Glutamatergic neuron (in vitro differentiated cells): ENCODE measurements at places on chromosomes 1 and 21. TPM values are rescaled to one million over a fixed set of nuclear protein-coding genes. Genes with fewer than 3 reads are reported as not detected.

- no peak for DNase-seq
- no peak overlapping the region for H3K27ac ChIP-seq
- peaks cover 8% of the 10 kb centered on the region for H3K36me3 ChIP-seq
- H3K4me1 ChIP-seq, result no peaks in the 10 kb centered on the region
Observed at GRCh38 chr1:19946971-19947370, 23.6 kb upstream of the PLA2G2E start.

GRCh38 chr1:46242918-46243317 is 4.6 kb upstream of the RAD54L start:
- no peaks in the 10 kb centered on the region for H3K4me1 ChIP-seq
- peaks cover 13% of the 10 kb centered on the region for H3K36me3 ChIP-seq
- DNase-seq, result no peak
- H3K27me3 ChIP-seq, result no peaks in the 10 kb centered on the region

- H3K4me3 ChIP-seq, result no peak overlapping the region
- H3K36me3 ChIP-seq, result no peaks in the 10 kb centered on the region
- DNase-seq, result no peak
- no peaks in the 10 kb centered on the region for H3K4me1 ChIP-seq
Observed at GRCh38 chr1:231515748-231516147, 12.7 kb upstream of the TSNAX start.

DNA sequence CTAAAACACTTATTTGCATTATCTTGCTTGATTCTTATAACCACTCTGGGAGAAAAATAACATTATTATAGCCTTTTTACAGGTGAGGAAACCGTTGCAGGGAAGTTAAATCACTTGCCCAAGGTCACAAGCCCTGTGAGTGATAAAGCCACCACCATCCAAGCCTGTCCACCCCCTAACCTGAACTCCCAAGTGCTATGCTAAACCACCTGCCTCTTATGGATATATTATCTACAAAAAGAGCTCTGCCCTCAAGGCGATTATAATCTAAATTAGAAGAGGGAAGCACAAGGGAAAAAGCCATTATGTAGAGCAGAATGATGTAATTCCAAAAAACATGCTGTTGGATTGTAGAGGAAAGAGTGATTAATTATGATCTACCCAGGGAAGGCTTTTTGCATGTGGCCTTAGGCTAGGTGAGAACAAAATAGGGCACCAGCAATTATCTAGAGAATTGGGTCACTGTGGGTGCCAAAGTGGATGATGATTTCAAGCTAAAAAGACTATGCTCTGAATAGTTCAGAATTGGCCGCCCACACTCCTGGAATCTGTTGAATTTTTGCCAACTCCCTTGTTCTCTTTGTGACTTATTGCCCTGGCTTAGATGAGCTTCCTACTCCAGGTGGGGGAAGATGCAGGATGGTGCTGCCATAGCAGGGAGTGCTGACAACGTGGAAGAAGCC is 205.3 kb downstream of the FGGY start:
- H3K4me1 ChIP-seq, result peaks cover 4% of the 10 kb centered on the region
- DNase-seq, result no peak

DNA sequence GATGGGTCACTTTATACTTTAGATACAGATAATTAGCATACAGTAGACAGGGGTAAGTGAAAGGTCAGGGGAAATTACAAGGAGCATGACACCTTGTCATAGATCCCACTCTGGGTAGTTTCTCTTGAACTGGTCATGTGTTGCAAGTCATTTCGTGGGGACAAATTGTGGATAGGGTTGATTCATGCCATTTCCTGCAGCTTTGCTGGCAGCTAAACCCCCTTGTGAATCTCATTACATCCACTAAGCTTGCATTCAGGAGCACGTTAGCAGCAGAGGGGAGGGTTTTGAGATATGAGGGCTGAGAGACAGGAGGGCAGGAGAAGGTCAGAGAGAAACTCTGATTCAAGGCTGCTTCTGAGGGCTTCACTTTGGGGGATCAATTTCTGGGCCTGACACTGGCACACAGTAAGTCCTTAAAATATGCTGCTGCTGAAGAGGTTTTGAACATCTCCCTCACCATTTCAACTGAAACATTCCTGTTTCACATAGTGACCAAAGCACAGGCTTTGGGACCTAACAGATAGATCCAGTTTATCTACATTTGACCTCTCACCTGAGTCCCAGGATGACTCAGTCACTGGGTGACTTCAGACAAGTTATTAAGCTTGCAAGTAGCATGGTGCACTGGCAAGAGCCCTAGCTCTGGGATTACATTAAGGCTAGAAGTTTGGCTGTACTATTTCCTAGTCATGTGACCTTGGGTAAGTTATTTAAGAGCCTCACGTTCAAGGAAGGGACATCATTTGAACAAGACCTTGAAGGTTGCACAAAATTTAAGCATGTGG is 206.0 kb upstream of the USP24 start:
- DNase-seq, result no peak
- H3K27me3 ChIP-seq, result no peaks in the 10 kb centered on the region
- H3K4me3 ChIP-seq, result no peak overlapping the region
- no peak overlapping the region for H3K27ac ChIP-seq
- H3K4me1 ChIP-seq, result no peaks in the 10 kb centered on the region

- H3K27me3 ChIP-seq, result no peaks in the 10 kb centered on the region
- no peaks in the 10 kb centered on the region for H3K4me1 ChIP-seq
- no peaks in the 10 kb centered on the region for H3K36me3 ChIP-seq
- DNase-seq, result no peak
Observed at GRCh38 chr21:45341261-45341660, 53.6 kb upstream of the POFUT2 start.

DNA sequence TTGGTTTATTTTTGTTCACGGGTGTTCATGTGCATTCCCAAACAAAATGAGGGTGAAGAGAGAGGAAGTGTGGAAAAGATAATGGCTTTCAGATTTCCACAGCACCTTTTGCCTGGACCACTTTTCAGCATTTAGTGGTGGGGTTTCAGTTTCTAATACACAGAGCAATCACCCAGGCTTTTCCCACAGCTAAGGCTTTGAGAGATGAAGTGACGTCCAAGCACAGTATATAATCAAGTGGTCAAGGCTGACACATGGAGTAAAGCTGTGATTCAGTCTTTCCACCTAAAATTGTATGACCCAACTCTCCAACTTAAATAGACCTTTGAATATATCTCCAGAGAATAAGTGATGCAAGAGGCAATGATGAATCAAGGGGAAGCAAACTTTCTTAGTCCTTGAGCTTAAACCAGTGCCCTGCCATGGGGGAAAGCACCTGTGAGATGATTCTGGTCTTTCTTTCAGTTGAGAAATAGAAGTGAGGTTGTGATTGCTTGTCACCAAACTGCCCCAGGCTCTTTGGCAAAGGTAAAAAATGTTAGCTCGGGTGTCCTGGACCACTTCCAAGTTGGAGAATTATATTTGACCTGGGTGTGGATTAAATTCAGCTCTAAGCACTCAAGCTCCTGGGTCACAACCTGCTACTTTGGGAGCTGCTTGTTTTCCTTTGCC is 2.4 kb upstream of the PIK3R3 start:
- peaks cover 25% of the 10 kb centered on the region for H3K27me3 ChIP-seq
- H3K36me3 ChIP-seq, result no peaks in the 10 kb centered on the region
- H3K4me3 ChIP-seq, result peak overlapping the region; percentile 95
- no peak overlapping the region for H3K27ac ChIP-seq
- peaks cover 13% of the 10 kb centered on the region for H3K4me1 ChIP-seq
- no peak for DNase-seq

- no peaks in the 10 kb centered on the region for H3K4me1 ChIP-seq
- H3K27ac ChIP-seq, result no peak overlapping the region
- H3K27me3 ChIP-seq, result peaks cover 5% of the 10 kb centered on the region
- no peaks in the 10 kb centered on the region for H3K36me3 ChIP-seq
- no peak for DNase-seq
Observed at GRCh38 chr1:159958719-159959380, 4.8 kb upstream of the SLAMF9 start.

DNA sequence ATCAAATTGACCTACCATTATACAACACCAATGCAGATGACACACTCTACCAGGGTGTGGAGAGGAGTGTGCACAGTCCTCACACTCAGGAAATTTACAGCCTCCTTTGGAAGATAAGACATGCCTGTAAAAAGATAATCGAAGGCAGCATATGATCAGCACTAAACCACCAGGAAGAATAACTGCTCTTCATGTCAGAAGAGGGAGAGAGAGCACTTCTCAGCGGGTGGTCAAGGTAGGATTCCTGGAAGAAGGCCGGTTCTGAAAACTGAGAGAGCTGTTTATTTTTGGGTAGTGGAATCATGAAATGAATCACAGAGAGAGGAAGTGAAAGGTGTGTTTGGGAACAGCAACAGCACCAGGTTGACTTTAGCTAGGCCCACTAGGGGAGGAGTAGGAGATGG is 14.0 kb upstream of the ZNF697 start:
- no peaks in the 10 kb centered on the region for H3K4me1 ChIP-seq
- no peak overlapping the region for H3K27ac ChIP-seq
- no peaks in the 10 kb centered on the region for H3K27me3 ChIP-seq
- no peak overlapping the region for H3K4me3 ChIP-seq

DNA sequence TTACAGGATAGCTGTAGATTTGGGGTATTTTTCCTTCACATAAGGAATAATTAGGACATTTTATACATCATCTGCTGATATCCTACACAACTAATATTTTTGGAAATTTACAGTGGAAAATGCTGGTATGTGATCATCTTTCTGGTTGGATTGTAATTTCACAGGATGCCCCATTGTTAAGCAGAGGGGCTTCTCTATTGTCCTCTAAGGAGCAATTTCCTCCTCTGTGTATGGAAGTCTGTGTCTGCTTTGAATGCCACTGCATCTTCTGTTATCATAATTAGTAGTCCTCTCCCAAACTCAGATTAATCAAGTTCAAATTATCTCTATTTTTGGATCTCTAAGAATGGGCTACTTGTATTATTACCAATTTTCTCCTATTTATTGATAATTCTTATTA is 988.1 kb upstream of the B3GALT2 start:
- no peak overlapping the region for H3K27ac ChIP-seq
- no peaks in the 10 kb centered on the region for H3K27me3 ChIP-seq
- no peaks in the 10 kb centered on the region for H3K4me1 ChIP-seq
- no peaks in the 10 kb centered on the region for H3K36me3 ChIP-seq

- H3K27me3 ChIP-seq, result no peaks in the 10 kb centered on the region
- peaks cover 14% of the 10 kb centered on the region for H3K4me1 ChIP-seq
- no peak overlapping the region for H3K27ac ChIP-seq
- H3K36me3 ChIP-seq, result no peaks in the 10 kb centered on the region
- H3K4me3 ChIP-seq, result no peak overlapping the region
- no peak for DNase-seq
Observed at GRCh38 chr1:9873385-9873784, 36.7 kb downstream of the CTNNBIP1 start.

DNA sequence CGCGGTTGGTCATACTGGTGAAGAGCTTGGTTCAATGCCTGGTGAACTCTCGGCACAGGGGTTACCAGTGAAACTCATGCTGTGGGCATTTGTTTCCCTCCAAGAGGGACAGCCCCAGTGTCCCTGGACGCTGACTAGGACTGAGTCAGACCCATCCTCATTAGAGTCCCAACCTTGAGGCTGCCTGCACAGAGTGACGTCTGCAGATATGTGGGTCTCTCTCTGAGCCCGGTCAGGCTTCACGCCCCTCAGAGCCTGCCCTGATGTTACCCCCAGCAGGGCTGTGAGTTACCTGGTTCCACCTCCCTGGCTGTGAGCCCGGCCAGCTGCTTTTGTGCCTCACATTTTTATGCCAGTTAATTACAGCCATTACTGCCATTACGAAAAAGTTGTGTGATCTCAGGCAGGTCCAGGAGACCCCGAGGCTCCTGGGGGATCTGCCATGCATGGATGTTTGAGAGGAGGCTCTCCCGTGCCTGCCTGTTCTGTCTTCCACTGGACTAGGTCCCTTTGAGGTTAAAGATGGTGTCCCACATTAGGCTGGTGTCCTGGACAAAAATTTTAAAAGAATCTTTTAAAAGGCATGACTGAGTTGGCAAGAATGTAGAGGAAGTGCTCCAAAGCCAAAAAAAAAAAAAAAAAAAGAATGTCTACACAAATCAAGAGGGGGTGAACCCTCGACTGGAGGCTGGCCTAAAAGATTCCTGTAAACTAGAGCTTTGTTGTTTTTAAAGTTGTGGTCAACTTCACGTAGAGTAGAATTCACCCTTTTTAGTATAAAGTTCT is 36.6 kb upstream of the PADI1 start:
- no peak overlapping the region for H3K27ac ChIP-seq
- H3K4me3 ChIP-seq, result no peak overlapping the region
- no peaks in the 10 kb centered on the region for H3K4me1 ChIP-seq
- H3K27me3 ChIP-seq, result peaks cover 14% of the 10 kb centered on the region

DNA sequence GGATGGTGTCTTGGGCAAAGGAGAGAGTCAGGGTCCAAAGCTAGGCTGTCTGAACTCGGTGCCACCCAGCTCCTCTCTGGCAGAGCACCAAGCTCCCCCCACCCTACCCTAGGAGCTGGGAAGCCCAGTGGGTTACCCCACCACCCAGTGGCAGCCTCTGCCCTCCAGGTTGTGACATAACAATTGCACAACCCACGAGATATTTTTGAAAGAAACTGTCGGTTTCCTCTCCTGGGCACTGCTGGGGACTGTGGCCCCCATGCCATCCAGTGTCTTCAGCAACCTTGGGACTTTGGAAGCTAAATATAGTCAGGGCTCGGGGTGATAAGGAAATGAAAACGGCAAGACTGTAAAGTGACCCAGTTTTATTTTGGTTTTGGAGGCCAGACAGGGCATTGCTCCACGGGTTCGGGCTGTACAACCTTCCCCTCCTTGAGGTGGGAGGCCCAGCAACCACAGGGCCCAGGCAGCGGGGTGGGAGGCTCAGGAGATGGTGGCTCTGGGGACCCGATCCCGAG is 1.4 kb downstream of the CITED4 start:
- peak overlapping the region; percentile 81 for H3K4me3 ChIP-seq
- no peak overlapping the region for H3K27ac ChIP-seq
- DNase-seq, result no peak
- H3K27me3 ChIP-seq, result peaks cover 19% of the 10 kb centered on the region
- H3K4me1 ChIP-seq, result peaks cover 3% of the 10 kb centered on the region

- peak; percentile 40 for DNase-seq
- peak overlapping the region; percentile 52 for H3K27ac ChIP-seq
Observed at GRCh38 chr1:193104502-193104906, 710 bp downstream of the GLRX2 start.

DNA sequence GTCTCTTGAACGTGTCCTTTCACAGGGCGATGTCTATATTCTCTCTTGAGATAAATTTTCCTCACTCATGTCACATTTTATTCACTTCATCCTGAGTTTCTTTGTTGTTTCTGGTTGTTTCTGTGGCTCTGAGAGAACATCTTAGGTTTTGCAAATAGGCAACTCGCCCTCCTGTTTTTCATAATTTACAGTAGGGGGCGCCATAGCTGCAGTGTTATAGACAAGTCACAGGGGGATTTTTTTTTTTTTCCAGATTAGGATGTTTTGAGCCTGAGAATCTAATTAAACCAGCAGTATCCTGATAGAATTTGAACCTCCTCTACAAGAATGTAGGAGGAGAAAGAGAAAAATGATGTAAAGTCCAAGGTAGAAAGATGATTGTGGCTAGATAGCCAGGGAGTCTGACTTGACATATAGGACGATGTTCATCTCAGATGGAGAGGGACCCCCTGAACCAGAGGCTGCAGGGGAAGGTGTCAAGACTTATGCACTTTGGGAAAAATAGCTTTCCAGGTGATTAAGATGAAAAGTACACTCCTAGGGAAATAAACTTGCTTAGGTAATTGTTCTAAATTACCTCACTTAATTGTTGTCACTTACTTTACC is 76.3 kb downstream of the ZP4 start:
- no peaks in the 10 kb centered on the region for H3K27me3 ChIP-seq
- H3K4me1 ChIP-seq, result peaks cover 3% of the 10 kb centered on the region
- no peak overlapping the region for H3K27ac ChIP-seq

The CXADR gene
- total RNA-seq, result 54.9 TPM

The LRRC41 gene
- 77.9 TPM for total RNA-seq

The CELA3B gene
- total RNA-seq, result not detected

The ARHGEF19 gene
- total RNA-seq, result 3.4 TPM

The DIO1 gene
- not detected for total RNA-seq

The CLCA4 gene
- total RNA-seq, result not detected
